ENCODE measurements at places on chromosomes 7 and 10.
A peak's percentile ranks its signal among the peaks of the same experiment; 100 is the strongest.

GRCh38 chr7:94212160-94212559, 182.5 kb upstream of the COL1A2 start:
- DNase-seq, result no peak

GRCh38 chr7:130838738-130839137, 104.7 kb upstream of the KLF14 start:
- DNase-seq, result no peak

DNA sequence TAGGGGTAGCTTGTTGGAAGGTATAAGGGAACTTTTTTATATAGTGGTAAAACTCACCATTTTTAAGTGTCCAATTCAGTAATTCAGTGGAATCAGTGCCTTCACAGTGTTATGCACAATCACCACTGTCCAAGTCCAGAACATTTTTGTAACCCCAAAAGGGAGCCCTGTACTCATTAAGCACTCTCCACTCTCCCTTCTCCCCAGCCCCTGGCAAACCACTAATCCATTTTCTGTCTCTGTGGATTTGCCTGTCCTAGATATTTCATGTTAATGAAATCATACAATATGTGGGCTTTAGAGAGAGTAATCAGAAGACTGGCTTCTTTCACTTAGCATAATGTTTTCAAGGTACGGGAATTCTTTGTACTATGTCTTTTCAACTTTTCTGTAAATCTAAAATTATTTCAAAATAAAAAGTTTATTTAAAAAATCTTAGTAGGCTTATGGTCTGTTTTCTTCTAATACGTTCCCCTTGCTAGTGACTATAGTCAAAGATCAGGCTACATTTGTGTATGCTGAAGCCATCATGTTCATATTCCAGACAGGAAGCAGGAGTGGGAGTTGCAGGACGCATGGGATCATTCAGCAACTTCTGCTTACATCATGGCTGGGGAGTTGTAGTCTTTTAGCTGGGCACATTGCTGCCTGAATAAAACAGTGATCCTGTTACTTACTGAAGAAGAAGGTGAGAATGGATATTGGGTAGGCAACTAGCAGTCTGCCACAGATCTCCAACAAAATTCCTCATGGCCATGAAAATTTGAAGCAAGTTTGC, 35.4 kb upstream of the TAX1BP1 start:
- DNase-seq, result no peak

GRCh38 chr10:71045204-71045809, 156.9 kb upstream of the PCBD1 start:
- DNase-seq, result no peak

DNA sequence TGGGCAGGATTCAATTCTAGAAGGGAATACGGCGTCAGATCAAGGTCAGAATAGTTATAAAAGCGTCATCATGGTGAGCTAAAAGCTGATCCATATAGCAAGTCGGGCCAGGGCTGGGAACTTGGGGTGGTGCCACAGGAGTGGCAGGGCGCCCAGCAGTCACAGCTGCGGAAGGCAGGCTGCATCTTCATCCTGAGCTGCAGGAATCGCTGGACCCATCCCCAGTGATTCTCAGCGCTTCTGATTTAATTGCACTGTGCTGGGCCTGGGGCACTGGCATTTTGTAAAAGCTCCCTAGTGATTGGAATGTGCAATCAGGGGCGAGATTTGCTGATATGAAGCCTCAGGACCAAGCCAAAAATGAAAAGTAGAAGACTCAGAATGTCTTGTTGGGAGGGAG, 135.3 kb downstream of the CTTNBP2 start:
- no peak for DNase-seq

DNA sequence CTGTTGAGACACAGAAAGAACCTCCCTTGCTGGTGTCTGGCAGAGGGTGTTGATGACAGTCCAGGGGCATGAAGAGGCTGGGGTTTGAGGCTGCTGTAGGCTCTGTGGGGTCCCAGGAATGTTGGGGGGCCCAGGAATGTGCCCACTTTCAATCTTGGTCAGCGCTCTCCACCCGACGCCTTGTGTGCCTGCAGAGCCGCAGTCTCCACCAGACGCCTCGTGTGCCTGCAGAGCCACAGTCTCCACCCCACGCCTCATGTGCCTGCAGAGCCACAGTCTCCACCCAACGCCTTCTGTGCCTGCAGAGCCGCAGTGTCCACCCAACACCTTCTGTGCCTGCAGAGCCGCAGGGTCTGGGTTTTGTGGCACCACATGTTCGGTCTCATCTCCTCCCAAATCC, 84.0 kb downstream of the ADARB2 start:
- DNase-seq, result no peak

DNA sequence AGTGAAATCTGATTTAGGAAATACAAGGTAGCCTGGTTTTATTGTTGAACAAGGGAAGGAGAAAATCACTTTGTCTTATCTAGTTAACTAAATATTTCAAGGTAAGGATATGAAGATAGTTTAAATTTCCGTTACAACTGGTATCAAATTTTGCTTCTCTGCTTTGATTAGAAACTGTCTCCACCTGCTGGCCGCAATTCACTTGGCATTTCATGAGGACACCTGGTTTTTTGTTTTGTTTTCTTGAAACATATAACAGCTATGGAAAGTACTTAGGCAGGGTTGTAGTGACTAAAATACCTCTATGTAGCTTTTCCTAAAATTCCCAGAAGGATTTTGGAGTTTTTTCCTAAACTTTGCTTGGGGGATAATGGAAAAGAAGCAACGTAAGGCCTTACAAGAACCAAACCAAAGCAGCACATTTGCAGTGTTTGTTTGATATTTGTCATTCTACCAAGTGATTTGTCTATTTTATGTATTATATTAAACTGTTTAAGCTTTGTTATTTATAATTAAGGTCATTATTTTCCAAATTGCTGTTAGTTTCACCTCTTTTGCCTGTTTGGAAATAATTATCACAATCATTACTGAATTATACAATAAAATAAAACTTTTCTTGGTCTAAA, 73.6 kb downstream of the AHCYL2 start:
- peak; percentile 39 for DNase-seq

- DNase-seq, result no peak
These were observed 515 bp downstream of the TBX20 start for GRCh38 chr7:35253460-35253709.

GRCh38 chr7:28502408-28502807, 90.1 kb downstream of the CREB5 start:
- no peak for DNase-seq

- no peak for DNase-seq
These were observed 1201.0 kb upstream of the SORCS1 start for GRCh38 chr10:108365541-108365940.

DNA sequence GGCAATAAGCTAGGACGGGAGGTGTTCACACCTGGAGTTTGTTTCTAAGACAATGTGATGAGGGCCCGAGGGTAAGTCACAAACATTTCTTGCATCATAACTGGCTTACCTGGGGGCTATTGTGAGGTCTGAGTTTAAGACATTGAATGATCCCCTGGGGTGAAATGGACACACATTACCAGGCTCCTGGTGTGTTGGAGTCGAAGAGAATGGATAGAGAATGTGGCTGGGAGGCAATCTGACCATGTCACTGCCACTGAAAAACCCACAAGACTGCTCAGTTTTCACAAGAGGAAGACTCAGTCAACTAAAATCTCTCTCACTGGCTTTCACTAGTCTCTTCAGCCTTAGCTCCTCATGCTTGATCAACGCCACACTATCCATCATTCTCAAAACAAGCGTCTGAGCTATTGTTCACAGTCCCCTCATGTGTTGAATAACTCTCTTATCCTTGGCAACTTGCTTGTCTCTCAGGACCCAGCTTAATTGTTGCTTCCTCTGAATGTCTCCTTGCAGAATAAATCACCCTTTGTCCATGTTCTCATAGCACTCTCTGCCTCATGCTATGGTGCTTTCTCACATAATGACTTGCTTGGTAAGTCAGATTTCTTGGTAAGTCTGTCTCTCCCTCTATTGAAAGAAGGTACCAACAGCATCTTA, at the start of gene C10orf120:
C10orf120 (minus strand) TSS at position 51 of the 660 bp plus-strand sequence. CDS start 56 bp downstream, outside the sequence.
- DNase-seq, result no peak

DNA sequence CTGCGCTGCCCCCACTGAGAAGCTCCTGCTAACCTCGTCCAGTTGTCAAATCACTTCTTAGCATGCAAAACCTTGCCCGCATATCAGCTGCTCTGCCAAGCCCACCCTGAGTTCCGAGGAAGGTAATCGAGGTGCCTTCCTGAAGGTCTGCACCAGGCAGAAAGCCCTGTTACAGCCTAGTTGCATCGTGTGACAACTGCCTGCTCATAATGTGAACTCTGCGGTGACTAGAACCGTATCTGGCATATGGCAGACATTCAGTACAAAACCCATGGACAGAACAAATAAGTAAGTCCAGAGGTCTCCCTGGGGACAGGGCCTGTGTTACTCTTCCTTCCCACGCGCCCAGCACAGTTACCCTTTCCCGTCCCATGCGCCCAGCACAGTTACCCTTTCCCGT, 394.3 kb downstream of the DNAJB6 start:
- DNase-seq, result no peak

Data from hematopoietic multipotent progenitor cell treated with erythropoietin and hydrocortisone succinate and interleukin-3 and kit ligand, for 15 days (in vitro differentiated cells).